Vagina (tissue), 2 donors: ENCODE measurements at places on chromosomes 2 and 18. TPM values are rescaled to one million over a fixed set of nuclear protein-coding genes. Genes with fewer than 3 reads are reported as not detected.

DNA sequence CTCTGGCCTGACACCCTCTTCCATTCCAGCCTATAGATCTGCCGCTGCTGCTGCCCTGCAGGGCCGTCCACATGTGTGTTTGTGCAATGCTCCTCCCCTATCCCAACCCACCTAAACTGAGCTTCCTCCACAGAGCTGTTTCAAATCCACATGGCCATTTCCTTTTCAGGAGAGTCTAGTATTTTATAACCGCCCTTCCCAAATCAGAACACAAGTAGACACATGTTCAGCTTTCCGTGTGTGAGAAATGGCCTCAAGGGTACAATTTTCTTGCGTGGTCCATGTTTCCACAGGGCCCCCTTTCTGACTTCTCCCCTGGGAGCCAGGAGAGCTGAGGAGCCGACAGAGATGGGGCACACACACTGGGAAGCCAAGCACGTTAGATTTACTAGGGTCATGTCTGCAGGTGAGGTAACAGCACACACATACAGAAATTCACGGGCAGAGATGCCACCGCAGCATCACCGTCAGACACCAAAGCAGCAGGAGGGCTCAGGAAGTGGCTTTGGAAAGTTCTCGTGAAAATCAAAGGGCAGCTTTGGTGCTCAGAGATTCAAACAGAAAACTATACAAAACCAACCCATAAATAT, 102.9 kb upstream of the TGFA start:
- H3K27me3 ChIP-seq: no peaks in the 10 kb centered on the region
- no peaks in the 10 kb centered on the region for H3K36me3 ChIP-seq
- H3K4me1 ChIP-seq: no peaks in the 10 kb centered on the region
- H3K27ac ChIP-seq: no peak overlapping the region
- no peak overlapping the region for H3K4me3 ChIP-seq

- H3K4me3 ChIP-seq: no peak overlapping the region
- H3K4me1 ChIP-seq: no peaks in the 10 kb centered on the region
- no peaks in the 10 kb centered on the region for H3K27me3 ChIP-seq
- H3K36me3 ChIP-seq: no peaks in the 10 kb centered on the region
- no peak overlapping the region for H3K27ac ChIP-seq
Measured at GRCh38 chr2:167345559-167345958, 457.3 kb downstream of the XIRP2 start.

The CRACDL gene
- 6.4 TPM for total RNA-seq

DNA sequence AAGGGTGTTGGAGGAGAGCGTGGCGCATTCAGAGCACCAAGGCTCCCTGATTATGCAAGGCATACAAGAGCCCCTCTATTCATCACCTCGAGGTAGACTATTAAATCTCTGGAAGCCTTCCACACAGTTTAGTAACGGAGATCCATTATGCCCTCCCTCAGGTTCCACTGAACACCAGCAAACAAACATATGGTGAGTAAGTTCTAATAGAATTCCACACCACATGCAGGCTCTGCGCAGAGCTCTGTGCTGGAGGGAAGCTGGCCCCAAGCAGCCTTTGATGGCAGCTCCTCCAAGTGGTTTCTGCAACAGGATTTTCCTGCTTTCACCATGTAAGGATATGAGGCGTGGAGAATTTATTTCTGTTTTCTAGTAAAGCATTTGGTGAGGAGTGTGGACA, 238.6 kb downstream of the C1D start:
- H3K27me3 ChIP-seq: no peaks in the 10 kb centered on the region
- no peak for DNase-seq
- no peak overlapping the region for H3K4me3 ChIP-seq
- H3K27ac ChIP-seq: no peak overlapping the region
- H3K36me3 ChIP-seq: no peaks in the 10 kb centered on the region
- no peaks in the 10 kb centered on the region for H3K4me1 ChIP-seq

DNA sequence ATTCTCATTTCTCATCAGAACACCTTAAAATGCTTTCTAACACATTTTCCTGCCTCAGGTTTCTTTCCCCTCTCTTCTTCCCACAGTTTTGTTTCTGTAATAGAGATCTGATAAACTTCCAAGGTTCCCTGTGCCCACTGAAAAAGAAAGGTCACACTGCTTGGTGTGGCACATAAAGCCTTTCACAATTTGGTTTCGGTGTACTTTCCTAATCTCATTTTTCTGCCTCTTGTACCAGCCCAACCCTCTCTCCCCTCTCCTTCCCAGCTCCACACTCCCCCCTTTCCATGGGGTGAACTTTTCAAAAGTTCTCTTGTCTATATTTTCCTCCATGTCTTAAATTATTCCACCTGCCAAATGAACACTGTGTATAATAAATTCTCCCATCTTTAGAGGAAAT, 7.2 kb downstream of the EIF2AK3 start:
- H3K4me3 ChIP-seq: no peak overlapping the region
- H3K27me3 ChIP-seq: no peaks in the 10 kb centered on the region
- H3K36me3 ChIP-seq: no peaks in the 10 kb centered on the region
- H3K4me1 ChIP-seq: peaks cover 56% of the 10 kb centered on the region
- no peak for DNase-seq

DNA sequence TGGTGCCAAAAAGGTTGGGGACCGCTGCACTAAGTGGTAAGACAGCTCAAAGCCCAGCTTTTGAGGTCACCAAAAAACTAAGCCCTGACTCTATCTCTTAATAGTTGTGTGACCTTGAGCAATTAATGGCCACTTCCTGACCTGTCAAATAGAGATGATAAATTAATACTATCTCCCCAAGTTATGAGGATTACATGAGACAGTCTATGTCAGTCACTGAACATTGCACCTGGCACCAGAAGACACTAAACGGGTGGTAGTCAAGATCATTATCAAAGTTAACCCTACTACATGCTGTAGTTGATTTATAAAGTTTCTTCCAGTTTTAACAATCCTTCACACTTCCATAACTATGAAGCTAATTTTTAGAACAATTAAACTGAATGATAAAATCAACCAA, 36.5 kb downstream of the STPG4 start:
- no peak for DNase-seq
- H3K4me3 ChIP-seq: no peak overlapping the region
- no peaks in the 10 kb centered on the region for H3K27me3 ChIP-seq
- no peaks in the 10 kb centered on the region for H3K36me3 ChIP-seq
- H3K27ac ChIP-seq: no peak overlapping the region
- H3K4me1 ChIP-seq: no peaks in the 10 kb centered on the region

The GALNT5 gene
- 3.2 TPM for total RNA-seq

DNA sequence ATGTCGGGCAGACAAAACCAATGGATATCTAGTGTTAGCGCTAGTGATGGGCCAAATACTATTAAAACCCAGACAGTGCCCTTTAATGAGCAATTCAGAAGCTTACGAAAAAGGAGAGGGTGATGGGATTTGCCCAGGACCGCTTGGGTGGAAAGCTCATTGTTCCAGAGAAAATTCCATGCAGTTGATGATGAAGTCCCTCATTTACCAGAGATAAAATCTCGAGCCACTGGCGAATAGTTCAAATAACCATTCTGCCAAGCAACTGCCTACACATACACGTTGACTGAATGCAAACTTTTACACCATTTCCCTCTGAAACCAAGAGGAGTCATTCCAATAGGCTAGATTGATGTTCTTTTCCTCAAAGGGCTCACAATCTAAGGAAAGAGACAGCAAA, 73.6 kb upstream of the ARL4C start:
- no peak for DNase-seq
- H3K27ac ChIP-seq: no peak overlapping the region
- no peaks in the 10 kb centered on the region for H3K27me3 ChIP-seq
- H3K36me3 ChIP-seq: no peaks in the 10 kb centered on the region
- no peaks in the 10 kb centered on the region for H3K4me1 ChIP-seq

DNA sequence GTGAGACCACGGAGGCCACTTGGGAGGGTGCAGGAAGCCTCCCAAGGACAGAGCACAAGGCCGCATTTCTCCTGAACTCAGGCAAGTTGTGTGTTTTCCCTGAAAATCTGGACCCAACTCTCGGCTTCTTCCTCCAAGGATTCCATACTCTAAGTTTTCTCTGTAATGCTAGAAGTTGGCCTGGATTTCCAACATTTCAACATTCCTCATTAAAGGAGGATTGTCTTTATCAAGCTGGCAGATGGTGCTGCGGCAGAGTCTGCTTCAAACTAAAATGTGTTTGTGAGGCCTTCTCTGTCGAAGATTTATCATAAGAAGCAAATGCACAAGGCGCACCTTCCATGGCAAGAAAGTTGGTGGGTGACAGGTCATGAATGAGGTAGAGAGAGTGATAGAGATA, 94.4 kb upstream of the SATB2 start:
- DNase-seq: no peak
- H3K4me3 ChIP-seq: no peak overlapping the region
- no peaks in the 10 kb centered on the region for H3K4me1 ChIP-seq
- no peaks in the 10 kb centered on the region for H3K36me3 ChIP-seq
- H3K27ac ChIP-seq: no peak overlapping the region

GRCh38 chr18:7789856-7790552, 222.9 kb downstream of the PTPRM start:
- no peak for DNase-seq
- no peaks in the 10 kb centered on the region for H3K27me3 ChIP-seq
- no peaks in the 10 kb centered on the region for H3K36me3 ChIP-seq
- no peak overlapping the region for H3K27ac ChIP-seq
- no peaks in the 10 kb centered on the region for H3K4me1 ChIP-seq

DNA sequence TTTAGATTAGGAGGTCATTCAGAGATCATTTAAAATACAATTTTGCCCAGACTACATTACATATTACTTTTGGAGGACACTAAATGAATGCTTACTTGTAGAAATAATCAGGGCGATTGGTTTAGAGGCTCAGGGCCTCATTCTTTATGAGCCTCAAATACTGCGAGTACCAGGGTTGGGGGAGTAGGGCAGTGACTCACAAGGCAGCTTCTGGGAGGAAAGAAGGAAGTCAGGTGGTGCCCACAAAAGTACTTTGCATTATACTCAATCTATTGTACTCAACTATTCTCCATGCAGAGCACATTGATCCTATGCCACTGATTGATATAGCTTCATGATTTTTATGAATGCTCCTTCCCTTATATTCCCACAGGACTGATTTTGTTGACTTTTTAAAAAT, 166.9 kb downstream of the SOCS6 start:
- H3K36me3 ChIP-seq: no peaks in the 10 kb centered on the region
- no peak for DNase-seq
- H3K4me3 ChIP-seq: no peak overlapping the region
- H3K4me1 ChIP-seq: no peaks in the 10 kb centered on the region

DNA sequence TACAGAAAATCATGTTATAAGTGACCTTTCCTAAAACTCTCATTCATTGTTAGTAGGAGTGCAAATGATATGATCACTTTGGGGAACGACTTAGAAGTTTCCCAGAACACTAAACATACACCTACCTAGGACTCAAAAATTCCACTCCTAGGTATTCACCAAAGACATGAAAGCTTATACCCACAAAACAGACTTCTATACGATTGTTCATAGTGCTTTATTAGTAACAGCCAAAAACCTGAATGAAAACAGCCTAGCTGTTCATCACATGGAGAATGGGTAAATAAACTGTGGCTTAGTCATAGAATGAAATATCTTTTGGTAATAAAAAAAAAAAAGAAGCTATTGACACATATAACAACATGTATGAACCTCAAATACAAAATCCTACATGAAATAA, 8.8 kb downstream of the NOL10 start:
- no peaks in the 10 kb centered on the region for H3K4me1 ChIP-seq
- H3K36me3 ChIP-seq: no peaks in the 10 kb centered on the region
- DNase-seq: no peak
- H3K4me3 ChIP-seq: no peak overlapping the region
- no peak overlapping the region for H3K27ac ChIP-seq
- no peaks in the 10 kb centered on the region for H3K27me3 ChIP-seq

DNA sequence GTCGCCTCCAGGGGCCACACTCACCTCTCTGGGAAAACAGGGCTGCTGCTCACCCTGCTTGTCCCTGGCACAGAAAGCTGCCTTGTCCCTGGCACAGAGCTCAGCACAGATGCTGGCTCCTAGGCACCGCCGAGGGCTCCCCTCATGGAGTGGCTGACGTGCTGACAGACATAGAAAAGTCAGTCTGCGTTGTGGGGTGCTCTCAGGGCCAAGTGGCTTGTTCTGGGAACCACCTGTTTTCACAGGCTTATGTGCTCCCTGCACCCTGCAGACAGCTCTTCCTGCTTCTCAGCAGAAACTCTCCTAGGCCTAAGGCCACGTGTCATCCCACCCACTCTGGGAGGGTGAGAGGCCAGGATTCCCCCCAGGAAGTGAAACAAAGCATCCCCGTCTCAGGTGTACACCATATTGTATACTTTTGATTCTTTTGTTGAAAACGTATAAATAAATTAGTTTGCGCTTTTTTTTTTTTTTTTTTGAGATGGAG, 84.7 kb upstream of the TMEM200C start:
- H3K27me3 ChIP-seq: no peaks in the 10 kb centered on the region
- H3K27ac ChIP-seq: no peak overlapping the region
- H3K36me3 ChIP-seq: no peaks in the 10 kb centered on the region
- no peak for DNase-seq
- H3K4me3 ChIP-seq: no peak overlapping the region

GRCh38 chr2:28640908-28641300, 110.7 kb upstream of the PPP1CB start:
- H3K27ac ChIP-seq: no peak overlapping the region
- DNase-seq: no peak
- H3K36me3 ChIP-seq: no peaks in the 10 kb centered on the region

GRCh38 chr2:145166731-145167302, 646.9 kb upstream of the ZEB2 start:
- H3K4me3 ChIP-seq: no peak overlapping the region
- no peaks in the 10 kb centered on the region for H3K27me3 ChIP-seq
- H3K36me3 ChIP-seq: no peaks in the 10 kb centered on the region
- DNase-seq: no peak
- no peaks in the 10 kb centered on the region for H3K4me1 ChIP-seq

- peak overlapping the region; percentile 75 for H3K27ac ChIP-seq
- DNase-seq: no peak
- H3K36me3 ChIP-seq: no peaks in the 10 kb centered on the region
- peaks cover 8% of the 10 kb centered on the region for H3K4me1 ChIP-seq
- no peaks in the 10 kb centered on the region for H3K27me3 ChIP-seq
Measured at GRCh38 chr18:32019251-32019948, 775 bp downstream of the RNF125 start.

GRCh38 chr2:42296226-42296625, 64.8 kb downstream of the COX7A2L start:
- H3K36me3 ChIP-seq: no peaks in the 10 kb centered on the region
- no peaks in the 10 kb centered on the region for H3K4me1 ChIP-seq
- H3K27me3 ChIP-seq: no peaks in the 10 kb centered on the region
- H3K4me3 ChIP-seq: no peak overlapping the region
- no peak overlapping the region for H3K27ac ChIP-seq

DNA sequence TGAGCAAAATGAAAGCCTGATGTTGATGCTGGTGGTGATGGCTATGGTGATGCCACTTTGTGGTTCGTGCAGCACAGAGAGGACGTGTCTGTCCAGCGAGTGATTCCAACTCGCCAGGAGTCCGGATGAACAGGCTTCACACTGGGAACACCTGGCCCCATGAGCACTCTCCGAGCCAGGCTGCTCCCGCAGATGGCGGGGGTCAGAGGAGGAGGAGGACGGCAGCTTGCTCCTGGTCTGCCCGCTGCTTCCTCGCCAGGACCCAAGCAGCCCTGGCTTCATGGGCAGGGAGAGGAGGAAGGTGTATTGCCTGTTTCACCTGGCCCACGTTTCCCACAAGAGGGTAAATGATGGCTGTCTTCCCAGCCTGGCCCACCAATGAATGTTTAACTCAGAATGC, 121.6 kb downstream of the MTCL1 start:
- no peak overlapping the region for H3K27ac ChIP-seq
- no peak for DNase-seq
- peaks cover 6% of the 10 kb centered on the region for H3K36me3 ChIP-seq
- H3K4me3 ChIP-seq: no peak overlapping the region
- no peaks in the 10 kb centered on the region for H3K27me3 ChIP-seq

The PSTPIP2 gene
- 9.1 TPM for total RNA-seq

- H3K27me3 ChIP-seq: no peaks in the 10 kb centered on the region
- no peak overlapping the region for H3K4me3 ChIP-seq
- H3K36me3 ChIP-seq: no peaks in the 10 kb centered on the region
- H3K27ac ChIP-seq: no peak overlapping the region
Measured at GRCh38 chr2:238009563-238009962, 42.7 kb downstream of the UBE2F start.

The POU3F3 gene
- total RNA-seq: not detected
